ENCODE measurements at places on chromosomes 5 and 9.
A peak's percentile ranks its signal among the peaks of the same experiment; 100 is the strongest.

GRCh38 chr9:131405428-131405827 is 11.5 kb downstream of the PRRC2B start:
- peak; percentile 86 for DNase-seq

GRCh38 chr9:131240047-131240921 is 36.0 kb downstream of the FAM78A start:
- no peak for DNase-seq

DNA sequence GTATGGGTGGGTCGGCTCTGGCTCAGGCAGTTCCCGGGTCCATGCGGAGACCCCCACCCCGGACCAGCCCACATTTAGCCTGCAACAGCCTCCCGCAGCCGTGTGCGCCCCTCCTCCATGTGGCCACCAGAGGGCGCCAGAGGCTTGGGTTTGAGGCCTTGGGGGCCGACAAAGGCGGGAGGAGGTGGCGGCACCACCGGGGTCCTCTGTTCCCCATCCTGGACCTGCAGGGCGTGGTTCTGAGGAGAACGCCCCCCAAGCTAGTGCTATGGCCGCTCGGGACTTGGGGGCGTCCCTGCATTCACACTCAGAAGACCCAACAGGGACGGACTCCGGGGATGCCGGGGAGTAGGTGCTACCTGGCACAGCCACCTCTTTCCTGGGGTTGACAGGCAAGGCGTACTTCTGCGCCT is 16.5 kb downstream of the ASS1 start:
- no peak for DNase-seq

DNA sequence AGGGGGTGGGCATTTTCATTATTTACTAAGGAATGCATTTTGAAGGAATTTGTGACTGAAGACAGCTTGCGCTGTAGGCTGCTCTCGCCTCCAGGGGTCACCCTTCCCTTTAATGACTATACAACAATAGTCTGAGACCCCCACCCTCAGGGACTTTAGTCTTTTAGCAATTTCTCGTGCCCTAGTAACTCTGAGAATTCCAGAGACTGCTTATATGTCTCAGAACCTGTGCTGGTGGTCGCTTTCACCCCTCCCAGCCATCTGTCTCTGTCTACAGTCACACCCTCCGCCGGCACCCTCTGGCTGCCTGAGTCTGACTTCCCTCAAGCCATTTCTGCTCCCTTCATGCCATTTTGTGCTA is 671.4 kb downstream of the NR2F1-AS1 start:
- DNase-seq: peak; percentile 35

GRCh38 chr9:13364271-13365000 is 84.9 kb upstream of the MPDZ start:
- no peak for DNase-seq

DNA sequence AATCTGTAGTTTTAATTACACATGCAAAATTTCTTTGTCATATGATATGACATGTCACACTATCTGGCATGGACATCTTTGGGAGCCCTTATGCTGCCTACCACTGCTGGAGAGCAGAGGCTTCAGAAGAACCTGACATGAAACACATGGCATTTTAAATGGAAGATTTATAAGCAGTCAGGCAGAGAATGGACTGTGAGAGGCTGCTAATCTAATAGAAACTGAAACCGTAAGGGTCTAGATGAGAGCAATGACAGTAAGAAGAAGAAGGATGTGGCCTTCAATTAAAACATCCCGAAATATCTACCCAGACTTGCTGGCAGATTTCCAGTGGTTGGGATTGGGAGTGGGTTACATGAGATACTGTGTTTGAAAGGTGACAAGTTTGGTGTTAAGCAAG is 149.8 kb downstream of the MACIR start:
- no peak for DNase-seq

DNA sequence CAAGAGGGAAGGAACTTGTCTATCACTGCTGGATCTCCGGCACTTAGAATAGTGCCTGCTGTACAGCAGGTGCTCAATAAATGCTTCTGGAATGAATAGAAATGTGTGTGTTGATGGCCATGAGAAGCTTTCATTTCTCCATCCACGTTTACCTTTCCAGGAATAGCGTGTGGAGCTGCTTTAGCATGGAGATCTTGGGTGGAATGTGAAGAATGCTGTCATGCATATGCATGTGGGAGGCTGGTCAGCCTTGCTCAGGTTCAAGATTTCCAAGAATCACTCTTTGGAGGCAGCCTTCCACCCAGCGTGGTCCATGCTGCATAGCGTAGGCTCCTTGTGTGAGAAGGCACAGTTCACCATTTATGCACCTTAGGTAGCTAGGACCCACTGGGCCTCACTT is 19.2 kb downstream of the COL15A1 start:
- DNase-seq: no peak

GRCh38 chr9:25412646-25413045 is 265.6 kb downstream of the TUSC1 start:
- DNase-seq: no peak

DNA sequence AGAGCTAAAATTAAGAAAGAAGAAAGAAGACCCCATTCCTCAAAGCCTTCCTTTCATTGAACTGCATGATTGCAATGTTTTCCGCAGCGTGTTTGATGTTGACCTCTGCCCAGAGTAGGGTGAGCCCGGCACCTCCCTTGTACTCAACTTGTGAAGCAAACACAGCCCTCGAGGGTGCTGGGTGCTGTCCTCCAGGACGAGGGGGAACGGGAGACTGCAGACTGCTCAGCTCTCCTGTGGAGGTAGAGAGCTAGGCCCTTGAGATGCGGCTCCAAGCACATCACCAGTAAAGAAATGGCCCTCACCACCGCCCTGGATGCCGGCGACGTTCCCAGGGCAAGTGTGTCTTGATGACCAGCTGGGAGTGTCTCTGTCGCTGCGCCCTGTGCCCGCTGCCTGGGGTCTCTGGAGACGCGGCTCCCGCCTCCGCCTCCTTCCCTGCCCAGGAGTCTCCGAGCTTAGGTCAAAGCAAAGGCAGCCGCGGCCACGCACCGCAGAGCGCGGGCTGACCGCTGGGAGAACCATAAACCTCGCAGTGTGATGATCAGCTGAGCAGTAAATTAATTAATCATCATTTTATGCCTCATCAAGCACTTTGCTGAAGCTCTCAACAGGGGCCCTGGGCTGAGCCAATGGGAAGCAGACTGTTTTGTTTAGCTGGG is 108.7 kb downstream of the IRX2 start:
- no peak for DNase-seq

DNA sequence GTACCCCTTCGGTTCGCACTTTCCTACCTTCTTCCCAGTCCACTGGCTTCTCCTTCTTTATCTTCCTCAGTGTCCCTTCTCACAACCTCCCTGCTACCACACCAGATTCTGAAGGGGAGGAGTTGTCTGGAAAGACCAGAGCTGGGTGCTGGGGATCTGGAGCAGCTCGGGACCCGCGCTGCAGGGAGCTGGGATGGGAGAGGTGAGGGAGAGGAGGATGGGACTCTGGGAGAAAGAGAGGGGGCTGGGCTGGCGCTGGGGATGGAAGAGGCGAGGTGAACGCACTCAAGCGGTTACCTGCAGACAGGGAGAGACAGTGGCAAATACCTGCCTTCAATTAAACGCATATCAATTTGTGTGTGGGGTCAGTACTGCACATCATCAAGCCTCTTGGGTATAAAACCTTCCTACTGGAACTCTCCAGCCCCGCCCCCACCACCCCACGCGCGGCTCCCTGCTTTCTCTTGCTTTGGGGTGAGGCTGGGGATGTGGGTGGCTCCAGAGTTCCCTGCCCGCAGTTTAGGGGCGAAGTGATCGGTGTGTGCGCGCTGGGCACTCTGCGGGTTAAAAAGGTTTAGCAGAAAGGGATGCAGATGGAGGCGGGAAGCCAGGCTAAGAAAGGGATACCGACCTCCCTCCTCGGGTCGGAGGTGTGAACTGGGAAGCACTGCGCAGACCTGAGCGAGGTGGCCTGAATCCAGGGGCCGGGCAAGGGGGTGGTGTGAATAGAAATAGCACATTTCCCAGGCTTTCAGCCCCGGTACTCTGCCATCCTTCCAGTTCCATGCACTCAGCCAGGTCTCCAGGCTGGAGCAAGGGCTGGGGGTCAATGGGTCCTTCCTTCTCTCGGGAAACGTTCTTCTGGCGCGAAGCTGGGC is 977 bp upstream of the PAM start:
- no peak for DNase-seq

DNA sequence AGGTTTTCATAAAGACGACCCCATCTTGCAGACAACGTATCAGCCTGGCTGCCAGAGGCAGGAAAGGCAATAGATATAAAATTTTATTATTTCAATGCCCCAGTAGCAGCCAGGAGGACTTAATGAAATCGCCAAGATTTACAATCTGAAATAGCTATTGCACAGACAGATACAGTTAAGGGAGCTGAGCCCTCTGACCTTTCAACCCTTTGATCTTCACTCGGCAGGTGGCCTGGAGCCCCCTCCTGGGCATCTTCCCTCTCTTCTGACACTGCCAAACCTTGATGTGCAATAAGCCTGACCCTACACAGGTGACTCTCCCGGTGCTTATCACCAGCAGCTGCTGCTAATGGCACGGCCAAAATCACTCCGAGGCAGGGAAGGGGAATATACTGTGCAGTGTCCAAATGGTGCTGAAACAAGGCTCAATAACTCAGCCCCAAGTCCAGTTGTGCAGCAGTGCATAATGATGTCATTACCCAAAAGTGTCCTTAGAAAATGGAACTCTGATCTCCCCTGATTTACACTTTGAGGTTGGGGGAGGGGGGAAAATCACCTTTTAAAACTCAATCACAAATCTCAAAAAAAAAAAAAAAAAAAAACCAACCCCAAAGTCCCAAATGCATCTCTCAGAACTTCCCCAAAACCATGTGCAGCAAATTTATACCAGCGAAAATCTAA is 242.0 kb downstream of the CRB2 start:
- no peak for DNase-seq

- peak; percentile 51 for DNase-seq
Measured at GRCh38 chr9:16039218-16039987, 486.6 kb downstream of the CCDC171 start.

DNA sequence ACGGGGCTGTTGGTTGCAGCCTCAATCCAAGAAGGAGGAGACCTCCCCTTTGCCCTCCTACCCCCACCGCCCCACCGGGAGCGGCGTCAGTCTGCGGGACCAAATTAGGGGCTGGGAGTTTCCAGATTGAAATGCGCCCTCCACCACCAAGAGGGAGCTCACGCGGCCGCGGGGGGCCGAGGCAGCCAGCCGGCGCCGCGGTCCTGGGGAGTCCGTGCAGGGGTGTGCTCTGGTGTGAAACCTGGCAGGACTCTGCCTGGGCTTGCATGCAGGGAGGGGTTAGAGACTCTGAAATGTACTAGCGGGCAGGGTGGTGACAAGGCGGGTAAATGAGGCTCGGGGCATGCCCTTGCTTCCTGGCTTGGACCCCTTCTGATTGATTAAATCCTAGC is 989 bp upstream of the FBN2 start:
- DNase-seq: peak; percentile 54

GRCh38 chr9:13127131-13127530 is 152.4 kb downstream of the MPDZ start:
- DNase-seq: no peak

- no peak for DNase-seq
Measured at GRCh38 chr5:156387391-156387790, 60.4 kb downstream of the SGCD start.

- DNase-seq: no peak
Measured at GRCh38 chr9:91773156-91773555, 176.9 kb downstream of the ROR2 start.

- DNase-seq: no peak
Measured at GRCh38 chr5:84281383-84281782, 103.3 kb downstream of the EDIL3 start.

DNA sequence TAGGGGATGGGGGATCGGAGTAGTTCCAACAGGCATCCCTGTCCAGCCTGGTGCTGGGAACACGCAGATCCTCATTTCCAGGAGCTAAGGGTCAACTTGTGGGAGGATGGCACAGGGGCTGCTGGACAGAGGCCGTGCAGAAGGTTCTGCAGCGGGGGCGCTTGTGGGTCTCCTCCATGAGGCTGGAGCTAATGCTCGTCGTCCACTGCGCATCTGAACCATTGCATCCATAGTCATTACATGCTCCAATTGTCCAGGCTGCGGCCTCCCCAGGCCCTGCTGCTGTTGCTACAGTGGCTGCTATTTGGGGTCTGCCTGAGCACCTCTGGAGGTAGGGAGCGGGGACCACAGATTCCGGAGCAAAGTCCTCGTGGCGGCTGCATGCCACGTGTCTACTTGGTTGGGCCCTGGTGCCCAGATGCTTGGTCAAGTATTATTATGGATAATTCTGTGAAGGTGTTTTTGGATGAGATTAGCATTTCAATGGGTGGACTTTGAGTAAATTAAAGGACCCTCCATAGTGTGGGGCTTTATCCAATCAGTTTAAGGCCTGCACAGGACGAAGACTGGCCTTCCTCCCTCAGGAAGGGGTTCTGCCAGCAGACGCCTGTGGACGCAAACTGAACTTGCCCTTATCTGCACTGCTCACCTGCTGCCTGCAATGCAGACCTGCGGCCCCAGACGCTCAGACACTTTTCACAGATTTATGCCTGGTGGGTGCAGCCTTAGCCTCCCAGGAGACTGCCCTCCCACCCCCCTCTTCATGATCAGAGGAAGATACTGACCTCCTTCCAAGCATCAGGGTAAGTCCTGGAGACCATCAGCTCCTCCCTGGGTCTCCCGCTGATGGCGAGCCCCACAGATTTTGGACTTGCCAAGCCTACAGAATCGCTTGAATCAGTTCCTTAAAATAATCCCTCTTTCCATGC is 127.5 kb upstream of the IRX4 start:
- no peak for DNase-seq

GRCh38 chr9:2722715-2723114 is 5.4 kb downstream of the KCNV2 start:
- DNase-seq: peak; percentile 46

All from iris pigment epithelial cell (primary cell).